ENCODE measurements at places on chromosomes 1 and 21.

DNA sequence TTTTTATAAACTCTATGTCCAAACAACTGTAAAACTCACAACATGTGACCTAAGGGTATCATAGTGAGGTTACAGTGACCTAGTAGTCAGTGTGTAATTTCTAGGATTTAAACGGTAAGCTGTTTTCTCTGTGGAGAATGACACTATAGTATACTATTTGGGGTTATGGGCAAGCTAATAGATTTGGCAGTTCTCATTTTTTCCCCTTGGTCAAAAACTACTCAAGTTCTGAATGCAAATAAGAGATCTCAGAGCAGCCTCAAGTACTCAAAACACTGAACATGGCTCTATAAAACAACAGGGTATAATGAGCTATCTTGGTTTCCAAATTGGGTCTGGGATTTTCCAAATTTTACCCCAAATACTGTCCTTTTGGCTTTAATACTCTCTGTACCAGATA lies 88.5 kb upstream of the HMCN1 start:
- DNase-seq = no peak

DNA sequence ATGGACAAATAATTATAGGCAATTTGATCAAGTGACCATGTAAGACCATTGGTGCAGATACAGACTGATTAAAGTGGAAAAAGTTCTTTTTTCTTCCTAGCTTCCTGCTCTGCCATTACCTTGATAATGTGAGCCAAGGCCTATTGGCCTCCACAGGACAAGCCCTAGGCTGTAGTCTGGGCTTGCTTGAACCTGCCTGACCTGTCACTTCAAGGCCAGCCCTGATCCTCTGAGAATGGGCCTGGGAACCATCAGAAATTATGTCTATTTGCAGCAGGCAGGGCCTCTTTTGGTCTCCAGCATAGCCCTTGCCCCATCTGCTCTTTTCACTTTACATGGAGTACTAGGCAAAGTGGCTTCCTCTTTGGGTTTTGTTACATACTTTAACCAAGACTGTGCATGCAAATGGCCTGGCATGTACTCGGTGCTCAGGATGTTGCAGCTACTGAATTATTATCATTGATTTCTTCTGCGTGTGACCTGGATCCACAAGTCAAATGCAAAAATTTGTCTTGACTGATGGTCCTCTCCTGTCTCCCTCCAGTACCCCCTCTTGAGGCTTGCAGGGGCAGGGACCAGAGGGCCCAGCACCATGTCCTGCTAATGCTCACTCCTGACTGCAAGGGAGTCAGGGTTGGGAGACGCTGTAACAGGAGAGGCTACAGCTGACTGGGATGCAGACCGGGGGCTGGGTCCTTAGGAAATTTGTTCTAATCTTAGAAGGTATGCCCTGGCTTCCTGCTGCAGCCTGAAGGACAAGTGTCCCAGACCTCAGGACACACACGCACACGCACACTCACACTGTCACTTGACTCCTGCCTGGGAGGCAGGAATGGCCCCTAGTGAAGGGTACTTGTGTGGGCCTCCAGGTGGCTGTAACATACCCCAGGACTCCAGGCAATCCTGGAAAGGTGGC lies 39.4 kb downstream of the RCSD1 start:
- no peak for DNase-seq

GRCh38 chr1:44775930-44776729 lies 790 bp downstream of the RPS8 start:
- DNase-seq = peak; percentile 48

DNA sequence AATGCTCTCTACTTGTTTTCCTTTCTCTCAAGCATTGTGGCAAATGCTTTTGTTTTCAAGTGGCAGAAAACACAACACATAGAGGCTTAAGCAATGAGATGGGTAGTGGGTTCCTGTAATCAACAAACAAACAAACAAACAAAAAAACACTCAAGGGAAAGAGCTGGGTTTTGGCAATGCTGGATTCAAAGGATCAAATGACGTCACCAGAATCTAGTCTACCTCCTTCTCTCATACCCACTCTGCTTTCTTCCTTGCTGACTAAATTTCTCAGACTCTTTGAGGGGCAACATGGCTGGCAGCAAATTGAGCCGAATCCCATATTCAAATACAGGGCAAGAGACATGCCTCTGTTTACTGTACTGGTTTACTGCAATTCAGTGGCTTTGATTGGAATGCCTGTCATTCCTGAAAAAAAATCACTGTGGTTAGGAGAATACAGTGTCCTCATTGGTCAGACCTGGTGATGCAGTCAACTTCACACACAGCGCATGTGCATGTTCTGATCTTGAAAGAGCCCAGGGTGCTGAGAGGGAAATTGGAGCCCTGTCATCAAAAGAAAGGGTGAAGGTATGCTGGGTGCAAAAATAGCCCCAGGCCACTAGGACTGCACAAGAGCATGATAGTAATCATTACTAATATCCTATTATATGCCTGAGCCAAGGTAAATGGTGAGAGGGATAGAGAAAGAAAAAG lies 356.2 kb downstream of the KCTD3 start:
- DNase-seq = no peak

- no peak for DNase-seq
Measured at GRCh38 chr1:42145764-42146625, 7.2 kb upstream of the GUCA2B start.

GRCh38 chr21:25002676-25003075 lies 604.6 kb downstream of the MRPL39 start:
- no peak for DNase-seq

DNA sequence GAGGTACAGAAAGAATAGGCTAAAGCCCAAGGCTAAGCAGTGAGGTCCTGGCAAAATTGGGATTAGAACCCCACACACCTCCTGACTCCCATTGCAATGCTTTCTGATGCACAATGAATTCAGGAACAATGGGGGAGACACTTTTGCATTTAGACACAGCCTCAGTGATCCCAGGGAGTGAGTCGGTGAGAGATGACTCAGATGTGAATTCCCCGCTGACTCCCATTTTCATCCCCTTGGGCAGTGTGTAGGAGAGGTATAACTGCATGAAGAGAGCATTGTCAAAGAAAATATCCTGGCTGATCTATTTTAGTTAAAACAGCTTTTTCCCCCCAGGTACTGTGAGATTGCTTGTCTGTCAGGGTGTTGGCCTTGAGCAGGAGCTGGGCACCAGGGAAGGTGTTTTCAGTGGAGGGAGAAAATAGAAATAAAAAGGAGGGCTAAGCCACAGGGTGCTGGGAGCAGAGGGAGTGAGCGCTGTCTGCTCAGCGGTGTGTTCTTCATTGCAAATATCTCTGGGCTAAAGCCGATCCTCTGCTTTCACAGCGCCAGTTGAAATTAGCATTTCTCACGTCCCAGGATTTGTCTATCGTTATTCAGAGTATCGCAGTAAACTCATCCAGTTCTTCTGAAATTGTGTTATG lies 247.7 kb upstream of the PTBP2 start:
- DNase-seq = no peak

DNA sequence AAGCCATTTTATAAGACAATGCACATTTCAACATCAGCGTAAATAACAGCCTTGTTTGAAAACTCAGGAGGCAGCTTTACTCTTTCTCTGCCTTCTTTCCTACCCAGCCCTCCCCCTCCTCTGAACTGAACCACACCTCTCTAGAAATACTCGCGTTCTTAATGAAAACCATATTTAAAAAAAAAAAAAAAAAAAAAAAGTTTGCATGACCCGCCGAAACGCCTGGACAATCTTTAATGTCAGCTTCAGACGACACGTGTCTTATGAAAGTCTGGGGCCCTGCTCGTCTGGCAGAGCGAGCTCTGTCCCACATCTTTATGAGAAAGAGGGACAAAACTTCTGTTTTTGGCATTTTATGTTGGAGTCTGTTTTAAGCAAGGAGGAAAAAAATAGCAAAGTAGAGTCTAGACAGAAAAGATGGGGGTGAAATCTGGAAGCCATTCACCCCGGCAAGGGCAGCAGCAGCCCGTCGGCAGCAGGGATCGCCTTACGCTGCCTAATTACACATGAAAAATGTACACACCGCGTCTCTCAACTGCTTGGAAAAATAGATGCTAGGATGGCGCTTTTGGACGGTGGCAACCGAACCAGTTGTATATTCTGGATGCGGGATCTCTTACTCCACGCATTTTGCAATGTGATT lies 130.4 kb upstream of the ETS2 start:
- no peak for DNase-seq

DNA sequence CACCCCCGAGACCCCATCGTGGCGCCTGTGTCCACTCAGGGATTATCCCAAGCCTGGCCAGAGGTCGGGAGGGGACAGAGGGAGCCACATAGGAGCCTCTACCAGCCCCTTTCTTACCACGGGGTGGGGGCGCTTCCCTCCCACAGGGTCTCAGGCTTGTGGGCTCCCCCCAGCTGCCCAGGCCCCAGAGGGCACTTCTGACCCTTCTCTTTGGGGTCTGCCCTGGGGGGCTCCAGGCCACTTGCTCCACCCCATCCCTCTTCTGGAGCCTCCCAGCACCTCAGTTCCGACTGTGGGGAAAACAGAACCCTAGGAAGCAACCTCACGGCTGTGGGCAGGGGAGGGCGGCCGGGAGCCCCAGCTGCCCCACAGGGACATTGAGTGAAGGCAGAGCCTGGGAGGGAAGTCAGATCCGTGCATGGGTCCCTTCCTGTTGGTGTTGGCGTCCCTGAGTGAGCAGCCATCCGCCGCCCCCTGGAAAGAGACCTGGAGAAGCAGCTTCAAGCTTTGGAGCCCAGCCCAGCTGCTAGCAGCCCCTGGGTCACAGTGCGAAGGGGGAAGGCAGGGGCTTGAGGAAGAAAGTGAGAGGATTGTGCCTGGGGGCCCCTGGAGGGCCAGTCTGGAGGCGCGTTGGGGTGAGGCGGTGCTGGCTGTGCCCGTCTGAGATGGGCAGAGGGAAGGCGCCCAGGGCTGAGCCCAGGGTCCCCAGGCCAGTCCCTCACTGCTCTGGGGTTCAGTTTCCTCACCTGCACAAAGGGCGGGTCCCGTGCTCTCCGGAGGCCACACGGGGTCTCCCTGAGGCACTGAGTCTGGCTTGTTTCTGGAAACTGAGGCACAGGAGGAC lies 22.1 kb downstream of the RRP1 start:
- no peak for DNase-seq

DNA sequence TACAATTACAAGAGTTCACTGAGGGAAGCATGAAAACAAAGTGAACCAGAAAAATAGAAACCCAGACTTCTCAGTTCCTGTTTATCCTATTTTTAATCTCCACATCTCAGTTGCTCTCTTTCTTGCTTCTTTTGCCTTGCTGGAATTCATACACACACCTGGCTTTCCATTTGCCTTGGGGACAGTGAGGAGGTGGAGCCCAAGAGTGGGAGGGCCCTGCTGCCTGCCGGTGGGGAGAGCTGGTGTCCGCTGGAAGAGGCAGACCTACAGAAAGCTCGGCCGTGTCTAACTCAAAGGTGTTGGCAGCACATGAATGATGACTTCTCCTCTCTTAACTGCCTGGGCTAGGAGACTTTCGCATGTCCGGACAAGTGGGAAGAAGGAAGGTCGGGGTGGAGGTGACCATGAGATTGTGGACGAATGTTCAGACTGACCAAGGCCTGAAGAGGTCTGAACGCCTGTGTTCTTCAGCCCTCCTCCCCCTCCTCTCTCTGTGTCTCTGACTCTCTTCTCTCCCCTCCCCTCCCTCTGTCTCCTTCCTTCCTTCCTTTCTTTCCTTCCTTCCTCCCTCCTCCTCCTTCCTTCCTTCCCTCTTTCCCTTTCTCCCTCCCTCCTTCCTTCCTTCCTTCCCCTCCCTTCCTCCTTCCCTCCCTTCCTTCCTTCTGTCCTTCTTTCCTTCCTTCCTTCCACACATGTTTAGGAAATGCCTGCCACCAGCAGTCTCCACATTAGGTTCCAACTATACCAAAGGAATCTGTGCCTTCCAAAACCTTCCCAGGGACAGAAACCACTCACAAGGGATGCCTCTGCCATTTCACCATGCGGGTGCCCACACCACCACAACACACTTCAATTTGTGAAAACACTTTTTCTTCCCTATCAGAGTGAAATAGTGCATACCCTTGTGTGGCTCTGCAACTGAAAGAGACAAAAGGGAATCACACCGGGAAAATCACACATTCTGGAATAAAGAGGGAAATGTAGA lies 157.3 kb upstream of the RUNX1 start:
- DNase-seq = no peak

DNA sequence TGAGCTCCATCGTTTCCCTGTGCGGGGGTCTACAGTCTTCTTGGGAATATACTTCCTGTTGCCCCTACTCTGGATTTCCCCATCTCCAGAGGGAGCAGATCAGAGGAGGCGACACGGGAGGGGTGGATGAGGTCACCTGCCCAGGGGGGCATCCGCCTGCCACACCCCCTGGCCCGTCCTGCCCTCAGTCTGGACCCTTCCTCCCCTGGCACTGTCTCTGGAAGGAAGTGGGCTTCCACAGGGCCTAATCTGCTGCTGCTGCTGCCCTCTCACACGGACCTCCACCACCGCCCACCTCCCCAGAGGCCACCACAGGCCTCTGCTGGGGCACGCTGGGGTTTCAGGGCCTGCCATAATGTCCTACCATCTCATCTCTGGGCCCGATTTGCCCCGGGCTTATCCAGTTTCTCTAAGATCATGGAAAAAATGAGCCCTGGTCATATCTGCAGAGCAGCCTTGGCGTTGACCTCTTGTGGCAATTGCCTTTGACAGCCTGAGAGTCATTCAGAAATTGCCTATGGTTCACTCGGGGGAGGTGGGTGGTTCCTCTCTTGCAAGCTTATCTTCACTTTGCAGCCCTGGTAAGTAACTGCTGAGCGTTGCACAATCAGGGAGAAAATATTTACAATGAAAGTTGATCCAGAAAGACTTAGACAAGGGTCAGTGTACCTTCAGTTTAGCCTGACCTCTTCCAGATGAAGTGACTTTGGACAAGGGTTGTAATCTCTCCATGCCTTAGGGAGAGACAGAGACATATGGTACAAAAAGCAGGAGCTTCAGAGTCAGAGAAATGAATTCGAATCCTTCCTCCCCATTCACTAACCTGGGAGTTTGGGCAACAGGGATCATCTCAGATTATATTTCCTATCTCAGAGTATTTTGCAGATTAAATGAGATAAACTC lies 252.4 kb downstream of the TOMM20 start:
- peak; percentile 100 for DNase-seq

GRCh38 chr1:29677028-29678024 lies 441.0 kb downstream of the PTPRU start:
- no peak for DNase-seq

- no peak for DNase-seq
Measured at GRCh38 chr1:77768006-77768405, 8.4 kb upstream of the USP33 start.

DNA sequence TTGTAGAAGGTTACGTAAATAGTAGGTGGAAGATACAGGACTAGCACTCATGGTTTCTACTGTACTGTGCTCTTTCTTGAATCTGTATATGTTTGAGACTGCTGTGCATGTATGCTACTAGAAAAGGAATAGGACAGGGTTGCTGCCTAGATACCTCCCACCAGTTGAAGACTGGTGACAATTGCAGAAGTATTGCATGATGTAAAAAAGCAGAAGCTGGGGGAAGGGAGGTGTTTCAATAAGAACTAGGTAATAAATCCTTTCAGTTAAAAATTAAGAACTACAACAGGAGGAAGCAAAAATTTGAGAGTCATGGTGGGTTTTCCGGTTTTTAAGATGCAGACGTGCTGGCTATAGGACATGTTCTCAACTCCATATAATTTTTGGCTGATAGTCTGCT lies 88.1 kb downstream of the CCDC30 start:
- DNase-seq = peak; percentile 70

GRCh38 chr1:55827350-55827749 lies 612.2 kb upstream of the USP24 start:
- no peak for DNase-seq
